ENCODE measurements at places on chromosomes 2 and 18.

- no peak for DNase-seq
Measured at GRCh38 chr2:163558251-163559021, 177.4 kb downstream of the FIGN start.

- no peak for DNase-seq
Measured at GRCh38 chr2:217970206-217970605, 32.6 kb downstream of the TNS1 start.

DNA sequence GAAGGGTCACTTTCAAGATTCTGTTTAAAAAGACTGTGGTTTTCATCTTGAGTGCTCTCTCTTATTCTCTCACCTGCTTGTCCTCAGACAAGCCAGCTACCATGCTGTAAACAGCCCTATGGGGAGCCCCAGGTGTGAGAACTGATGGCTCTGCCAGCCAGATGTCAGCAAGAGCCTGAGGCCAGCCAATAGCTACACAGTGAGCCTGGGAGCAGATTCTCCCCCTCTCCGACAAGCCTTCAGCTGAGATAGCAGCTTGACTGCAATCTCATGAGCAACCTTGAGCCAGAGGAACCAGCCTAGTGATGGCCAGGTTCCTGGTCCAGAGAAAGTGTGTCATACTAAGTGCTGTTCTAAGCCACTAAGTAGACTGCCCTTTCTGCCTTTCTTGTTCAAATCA is 272.1 kb downstream of the NAPG start:
- DNase-seq: no peak

- DNase-seq: no peak
Measured at GRCh38 chr2:81077396-81077795, 772.8 kb upstream of the LRRTM1 start.

DNA sequence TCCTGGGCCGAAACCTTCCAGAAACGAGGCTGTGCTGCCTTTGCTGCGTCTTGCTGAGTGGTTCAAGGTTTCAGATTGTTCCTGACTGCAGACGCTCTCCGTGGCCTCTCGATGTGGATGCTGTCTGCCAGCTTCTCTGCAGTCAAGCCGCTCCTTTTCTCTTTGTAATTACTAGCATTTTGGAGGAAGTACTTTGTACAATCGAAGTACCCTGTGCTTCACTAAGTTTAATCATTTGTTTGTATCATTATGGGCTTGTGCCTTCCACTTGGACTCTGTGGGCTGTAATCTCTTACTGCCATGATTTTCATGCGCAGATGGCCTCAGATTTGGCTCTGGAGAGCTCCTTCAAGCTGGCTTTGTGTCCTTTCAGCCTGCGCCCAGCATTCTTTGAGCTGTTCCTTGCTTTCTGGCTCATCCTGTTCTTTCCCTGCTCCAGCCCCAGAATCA is 49.3 kb downstream of the TRAF3IP1 start:
- DNase-seq: no peak

DNA sequence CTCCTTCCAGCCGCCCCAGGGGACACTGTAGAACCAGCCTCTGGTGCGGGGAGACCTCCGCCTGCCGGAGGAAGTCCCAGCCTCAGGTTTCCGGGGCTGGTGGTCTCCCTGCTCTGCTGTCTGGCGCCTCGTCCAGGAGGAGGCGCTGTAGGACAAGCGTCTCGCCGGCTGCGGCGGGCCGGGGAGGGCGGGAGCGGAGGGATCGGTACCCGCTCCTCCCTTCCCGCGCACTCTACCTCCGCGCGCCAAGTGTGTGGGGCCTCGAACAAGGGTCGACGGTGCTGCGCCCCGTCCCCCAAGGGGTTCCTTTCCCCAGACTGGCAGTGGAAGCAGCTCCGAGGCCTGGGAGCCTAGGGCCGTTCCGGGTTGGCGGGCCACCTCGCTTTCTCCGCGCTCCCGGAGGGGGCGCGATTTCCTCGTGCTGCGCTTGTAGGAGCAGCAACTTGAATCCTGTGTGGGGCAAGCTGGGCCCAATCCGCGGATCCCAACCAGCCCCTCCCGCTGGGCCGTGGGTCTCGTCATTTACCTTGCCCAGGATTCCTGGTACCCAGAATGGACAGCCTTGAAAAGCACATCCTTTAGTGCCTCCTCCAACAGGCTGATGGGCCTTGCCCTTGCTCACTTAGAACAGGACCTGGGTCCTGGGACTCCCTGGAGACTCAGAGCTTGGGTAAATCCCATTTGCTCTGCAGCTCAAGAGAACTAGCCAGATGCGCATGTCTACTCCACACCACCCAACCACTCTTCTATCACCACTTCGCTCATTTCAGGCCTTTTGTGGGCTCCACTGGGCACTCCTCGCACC is 10.6 kb upstream of the HOXD4 start:
- DNase-seq: no peak

DNA sequence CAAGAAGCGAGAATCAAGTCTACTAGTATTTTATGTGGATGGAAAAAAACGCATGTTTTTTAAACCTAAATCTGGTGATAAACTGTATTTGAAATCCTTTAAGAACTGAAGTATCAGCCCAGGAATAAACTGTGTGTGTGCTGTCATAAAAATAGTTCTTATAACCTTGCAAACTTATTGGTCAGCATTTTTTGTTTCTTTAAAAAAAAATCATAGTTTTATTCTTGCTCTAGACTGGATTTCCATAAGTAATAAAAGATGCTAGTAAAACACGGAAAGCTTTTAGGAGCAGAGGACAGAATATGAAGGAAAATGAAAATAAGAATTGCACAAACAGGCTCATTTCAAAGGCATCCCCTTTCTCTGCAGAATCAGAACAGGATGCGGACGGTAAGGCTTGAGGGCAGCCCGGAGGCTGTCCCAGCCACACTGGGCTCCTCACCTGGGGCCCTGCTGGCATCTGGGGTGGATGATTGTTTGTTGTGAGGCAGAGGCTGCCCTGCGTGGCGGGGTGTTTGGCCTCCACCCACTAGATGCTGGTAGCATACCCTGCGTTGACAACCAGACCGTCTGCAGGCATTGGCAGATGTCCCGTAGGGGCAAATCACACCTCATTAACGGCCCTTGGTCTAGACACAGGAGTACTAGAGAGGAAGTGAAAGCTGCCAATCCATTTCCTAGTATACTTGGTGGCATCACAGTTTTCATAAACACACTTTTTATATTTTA is 52.5 kb downstream of the MBP start:
- DNase-seq: no peak

GRCh38 chr2:183348492-183348891 is 224.2 kb downstream of the NUP35 start:
- peak; percentile 49 for DNase-seq

DNA sequence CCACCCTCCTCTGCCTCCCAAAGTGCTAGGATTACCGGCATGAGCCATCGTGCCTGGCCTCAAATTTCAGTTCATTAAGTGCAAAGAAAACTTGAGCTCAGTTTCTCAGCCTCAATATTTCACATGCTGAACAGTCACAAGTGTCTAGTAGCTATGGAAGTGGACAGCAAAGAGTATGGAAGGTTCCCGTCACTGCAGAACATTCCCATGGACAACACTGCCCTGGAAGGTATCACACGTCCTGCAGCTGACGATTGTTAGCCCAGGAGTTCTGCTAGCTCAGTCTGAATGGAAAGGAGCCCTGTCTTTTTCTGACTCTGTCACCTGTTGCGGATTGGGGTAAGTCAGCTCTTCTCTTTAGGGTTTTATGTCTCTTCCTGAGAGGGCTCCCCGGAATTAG is 86.2 kb upstream of the PTPRM start:
- DNase-seq: no peak

DNA sequence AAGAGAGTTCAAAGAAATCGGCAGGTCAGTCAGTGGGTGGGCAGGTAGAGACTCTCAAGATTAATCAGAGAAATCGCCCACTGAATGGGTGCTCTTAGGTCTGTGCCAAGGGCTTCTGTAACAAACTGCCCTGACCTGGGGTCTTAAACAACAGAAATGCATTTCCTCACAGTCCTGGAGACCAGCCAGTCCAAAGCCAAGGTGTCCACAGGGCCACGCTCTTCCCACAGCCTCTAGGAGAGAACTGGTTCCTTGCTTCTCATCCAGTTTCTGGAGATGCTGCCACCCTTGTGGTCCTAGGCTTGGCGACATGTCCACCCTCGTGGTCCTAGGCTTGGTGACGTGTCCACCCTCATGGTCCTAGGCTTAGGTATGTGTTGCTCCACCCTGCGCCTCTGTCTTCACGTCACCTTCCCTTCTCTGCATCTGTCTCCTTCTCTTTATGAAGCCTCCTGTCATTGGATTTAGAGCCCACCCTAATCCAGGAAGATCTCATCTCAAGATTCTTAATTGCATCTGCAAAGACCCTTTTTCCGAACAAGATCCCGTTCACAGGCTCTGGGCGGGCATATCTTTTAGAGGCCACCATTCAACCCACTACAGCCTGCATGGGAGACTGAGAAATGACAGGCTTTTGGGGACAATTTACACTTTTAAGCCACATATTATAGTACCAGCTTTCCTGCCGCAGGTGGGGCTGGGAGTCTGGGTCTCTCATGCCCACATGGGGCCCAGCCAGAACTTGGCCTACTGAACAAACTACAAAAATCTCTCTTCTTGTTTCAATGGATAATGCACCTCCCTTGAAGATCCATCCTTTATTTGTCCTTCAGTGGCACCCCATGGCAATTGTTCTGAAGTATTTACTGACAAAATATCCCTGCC is 161.3 kb downstream of the ASB1 start:
- no peak for DNase-seq

DNA sequence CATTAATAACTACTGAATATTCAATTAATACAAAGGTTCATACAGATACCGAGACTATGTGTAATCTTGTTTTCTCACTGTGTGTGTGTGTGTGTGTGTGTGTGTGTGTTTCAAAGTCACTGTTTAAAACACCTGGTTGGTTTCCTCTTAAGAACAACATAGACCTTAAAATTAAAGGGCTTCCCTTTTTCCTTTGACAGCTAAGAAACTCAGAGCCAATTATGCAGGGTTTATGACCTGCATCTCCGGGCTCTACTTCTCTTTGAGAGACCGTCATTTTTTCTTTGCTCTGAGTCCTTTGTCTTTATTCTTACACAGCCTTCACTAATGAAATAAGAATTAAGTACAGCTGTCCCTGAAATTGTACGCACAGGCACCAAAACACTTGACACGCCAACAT is 145.6 kb downstream of the HDAC4 start:
- DNase-seq: no peak

- DNase-seq: no peak
Measured at GRCh38 chr18:34544930-34545329, 165.2 kb upstream of the DTNA start.

DNA sequence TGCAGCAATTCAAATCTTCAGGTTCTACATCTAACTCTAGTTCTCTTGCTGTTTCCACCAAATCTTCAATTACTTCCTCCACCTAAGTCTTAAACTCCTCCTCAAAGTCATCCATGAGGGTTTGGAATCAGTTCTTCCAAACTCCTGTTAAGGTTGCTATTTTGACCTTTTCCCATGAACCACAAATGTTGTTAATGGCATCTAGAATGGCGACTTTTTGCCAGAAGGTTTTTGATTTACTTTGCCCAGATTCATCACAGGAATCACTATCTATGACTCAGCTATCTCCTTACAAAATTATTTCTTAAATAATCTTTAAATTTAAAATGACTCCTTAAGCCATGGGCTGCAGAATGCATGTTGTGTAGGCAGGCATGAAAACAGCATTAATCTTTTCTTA is 368.9 kb upstream of the TNP1 start:
- no peak for DNase-seq

Data from SHP77 treated with DMSO at 0.1 percent for 48 hours (cell line).